ENCODE measurements at places on chromosomes 12 and 14.

GRCh38 chr14:64422756-64423155, 34.6 kb downstream of the MTHFD1 start:
- no peak for DNase-seq

GRCh38 chr12:121299662-121300061, 3.2 kb upstream of the CAMKK2 start:
- DNase-seq = no peak

DNA sequence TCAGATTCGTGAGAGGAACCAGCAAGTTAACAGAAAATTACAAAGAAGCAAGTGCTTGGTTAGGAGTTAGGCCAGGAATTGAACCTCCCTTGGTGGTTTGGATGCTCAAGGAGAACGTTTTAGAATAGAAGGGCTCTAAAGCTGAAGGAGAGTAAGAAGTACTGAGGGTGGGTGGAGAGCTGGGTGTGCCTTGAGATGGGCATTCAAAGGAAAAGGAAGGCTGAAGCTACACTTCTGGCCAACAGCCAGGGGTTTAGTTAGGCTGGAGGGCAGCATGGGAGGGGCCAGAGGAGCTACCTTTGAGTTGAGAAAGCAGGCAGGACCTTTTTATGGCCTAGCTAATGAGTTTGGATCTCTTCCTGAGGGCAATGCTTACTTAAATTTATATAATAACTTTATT, 421.2 kb downstream of the CCDC91 start:
- peak; percentile 1 for DNase-seq

DNA sequence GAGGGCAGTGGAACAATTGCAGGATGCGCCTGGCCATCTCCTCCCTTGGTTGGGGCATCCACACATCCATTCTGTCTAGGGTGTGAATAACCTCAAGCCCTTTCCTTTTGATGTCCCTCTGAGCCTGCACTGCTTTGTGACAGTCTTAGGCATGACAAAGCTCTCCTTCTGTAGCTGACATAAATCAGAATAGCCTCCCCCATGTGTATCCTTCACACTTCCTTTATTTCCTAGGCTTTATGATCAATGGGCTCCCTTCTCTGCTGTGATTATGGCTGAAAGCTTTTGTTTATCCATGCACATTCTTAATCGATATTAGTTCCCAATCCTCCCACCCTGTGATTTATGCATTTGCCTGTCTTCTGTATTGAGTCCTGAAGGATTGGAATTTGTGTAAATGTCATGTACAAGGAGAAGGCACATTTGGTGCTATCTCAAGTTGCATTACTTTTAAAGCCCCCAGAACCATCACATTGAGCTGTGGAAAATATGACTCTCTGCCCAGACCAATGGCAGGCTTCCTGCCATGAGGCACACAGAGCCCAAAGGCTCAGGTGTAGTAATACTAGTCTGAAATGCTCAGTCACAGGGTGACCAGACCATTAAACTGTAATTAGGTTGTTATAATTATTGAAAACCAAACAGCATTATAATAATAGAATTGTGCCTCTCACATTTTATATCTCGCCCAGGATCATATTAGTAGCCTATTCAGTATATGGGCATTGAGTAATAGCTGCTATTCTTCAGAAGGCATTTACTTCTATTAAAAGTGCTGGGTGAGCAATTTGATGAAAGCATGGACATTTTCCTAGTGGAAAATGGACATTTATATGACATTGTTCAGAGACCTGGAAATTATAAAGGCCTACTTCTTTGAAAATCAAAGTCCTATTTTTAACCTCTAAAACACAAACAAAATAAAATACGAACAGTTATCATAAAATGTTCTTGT, 14.0 kb downstream of the EMP1 start:
- DNase-seq = no peak

- DNase-seq = no peak
Measured at GRCh38 chr12:113305281-113305856, 29.5 kb downstream of the SLC8B1 start.

- DNase-seq = no peak
Measured at GRCh38 chr14:50740856-50741255, 72.8 kb upstream of the SAV1 start.

DNA sequence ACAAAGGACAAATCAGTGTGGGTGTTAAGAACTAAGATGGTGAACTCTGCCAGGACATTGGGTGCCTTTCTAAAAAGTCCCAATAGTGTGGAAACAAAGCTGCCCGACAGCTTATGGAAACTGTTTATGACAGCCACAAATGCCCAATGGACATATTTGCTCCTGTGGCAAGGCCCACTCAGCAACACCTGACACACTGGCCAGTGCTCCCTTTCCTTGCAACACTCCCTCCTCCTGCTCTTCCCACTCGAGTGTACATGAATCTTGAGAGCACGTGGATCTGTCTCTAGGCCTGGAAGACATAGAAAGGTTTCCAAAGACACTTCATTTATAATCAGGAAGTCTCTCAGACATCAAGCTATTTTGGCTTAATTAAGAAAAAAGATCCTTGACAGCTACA, 14.2 kb upstream of the LRIG3 start:
- no peak for DNase-seq

GRCh38 chr12:92029902-92030586, 115.6 kb downstream of the BTG1 start:
- no peak for DNase-seq

DNA sequence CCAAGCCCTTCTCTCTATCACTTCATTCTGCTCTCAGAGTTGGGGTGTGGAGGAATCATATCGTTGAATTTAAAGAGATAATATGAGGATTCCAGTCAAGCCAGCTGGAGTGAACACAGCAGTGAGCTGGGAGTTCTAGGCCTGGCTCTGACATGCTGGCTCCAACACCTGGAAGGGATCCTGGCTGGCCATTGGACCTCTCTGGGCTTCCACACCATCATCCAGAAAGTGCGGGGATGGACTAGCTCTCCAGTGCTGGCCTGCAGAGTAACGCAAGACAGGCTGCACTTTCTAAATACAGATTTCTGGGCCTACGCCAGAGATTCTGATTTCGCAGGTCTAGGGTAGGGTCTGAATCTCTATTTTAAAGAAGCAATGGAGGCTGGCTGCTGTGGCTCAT, 34.8 kb upstream of the HDAC7 start:
- no peak for DNase-seq

GRCh38 chr14:74938531-74939495, 15.8 kb upstream of the RPS6KL1 start:
- DNase-seq = no peak

DNA sequence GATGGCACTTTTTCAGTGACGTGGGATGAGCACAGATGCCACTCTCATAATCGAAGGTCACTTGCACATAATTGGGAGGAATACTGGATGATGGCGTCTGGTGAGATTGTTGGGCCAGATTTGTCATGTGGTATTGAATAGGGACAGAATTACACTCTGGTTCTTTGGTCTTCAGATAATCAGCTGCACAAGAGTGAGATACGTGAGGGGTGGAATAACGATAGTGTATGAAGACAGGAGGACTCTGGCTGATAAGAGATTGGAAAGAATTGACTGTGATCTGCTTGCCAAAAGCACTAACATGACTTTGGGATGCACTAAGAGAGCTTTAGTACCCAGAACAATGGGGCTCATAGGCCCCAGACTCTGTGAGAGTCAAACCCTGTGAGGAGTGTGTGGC, 7.0 kb upstream of the RABGGTA start:
- no peak for DNase-seq

- DNase-seq = no peak
Measured at GRCh38 chr14:53962953-53963319, 6.3 kb upstream of the BMP4 start.

DNA sequence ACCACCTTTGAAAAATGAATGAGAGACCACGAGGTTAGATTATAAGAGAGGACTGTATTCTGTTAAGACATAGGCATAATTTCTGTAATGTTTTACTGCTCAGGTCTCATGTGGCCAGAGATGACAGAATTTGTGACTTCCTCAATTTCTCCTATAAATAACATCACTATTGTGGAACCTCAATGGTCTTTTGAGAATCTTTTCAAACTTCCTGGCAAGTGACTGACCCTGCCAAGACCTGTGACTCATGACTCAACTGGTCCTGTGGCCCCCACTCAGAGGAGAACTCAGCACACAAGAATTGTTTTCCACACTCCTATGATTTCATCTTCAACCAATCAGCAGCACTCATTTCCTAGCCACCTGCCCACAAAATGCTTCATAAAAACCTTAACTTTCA, 508.2 kb upstream of the ATP2B1 start:
- peak; percentile 49 for DNase-seq

- DNase-seq = peak; percentile 21
Measured at GRCh38 chr12:74791365-74791764, 253.7 kb downstream of the ATXN7L3B start.

GRCh38 chr12:6606331-6607131, 648 bp downstream of the CHD4 start:
- DNase-seq = peak; percentile 57

GRCh38 chr12:67271976-67272375, 2.8 kb downstream of the CAND1 start:
- DNase-seq = peak; percentile 45

GRCh38 chr14:88204221-88204620, 118.8 kb downstream of the KCNK10 start:
- no peak for DNase-seq

- peak; percentile 49 for DNase-seq
Measured at GRCh38 chr14:35821564-35822411, 4.3 kb upstream of the BRMS1L start.

DNA sequence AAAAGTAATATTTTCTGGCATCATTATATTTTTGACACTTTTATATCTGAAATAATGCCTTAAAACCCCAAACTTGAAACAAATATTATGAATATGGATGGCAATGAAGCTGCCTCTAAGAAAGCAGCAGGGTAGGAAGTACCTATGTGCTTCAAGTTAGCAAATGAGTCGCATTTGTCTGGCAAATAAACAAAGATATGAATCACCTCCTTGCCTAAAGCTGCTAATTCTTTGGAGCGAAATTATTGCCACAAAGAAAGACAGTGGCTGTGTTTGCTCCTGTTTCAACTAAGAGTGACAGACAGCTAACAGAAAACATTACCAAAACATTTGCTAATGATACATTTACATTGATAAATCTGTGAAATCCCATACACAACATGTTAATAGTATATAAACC, 854.9 kb downstream of the RPS29 start:
- DNase-seq = no peak

DNA sequence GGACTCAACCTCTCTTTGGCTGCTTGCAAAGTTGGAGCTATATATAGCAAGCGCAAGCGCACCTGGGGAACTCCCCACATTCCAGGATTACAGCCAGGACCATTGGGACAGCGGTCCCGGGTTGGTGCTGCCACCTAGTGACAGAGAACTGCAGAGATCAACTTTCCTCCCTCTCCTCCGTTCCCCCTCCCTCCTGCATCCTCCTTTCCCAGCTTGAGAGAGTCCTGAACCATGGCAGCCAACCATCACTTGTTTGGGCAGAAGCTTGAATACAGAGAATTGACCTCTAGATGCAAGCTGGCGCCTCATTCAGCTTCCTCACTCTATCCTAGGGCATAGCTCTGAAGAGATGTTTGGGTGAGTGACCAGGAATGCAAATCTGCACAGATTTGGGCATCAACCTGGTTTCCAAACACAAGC, 17.4 kb upstream of the FLVCR2 start:
- DNase-seq = peak; percentile 70

DNA sequence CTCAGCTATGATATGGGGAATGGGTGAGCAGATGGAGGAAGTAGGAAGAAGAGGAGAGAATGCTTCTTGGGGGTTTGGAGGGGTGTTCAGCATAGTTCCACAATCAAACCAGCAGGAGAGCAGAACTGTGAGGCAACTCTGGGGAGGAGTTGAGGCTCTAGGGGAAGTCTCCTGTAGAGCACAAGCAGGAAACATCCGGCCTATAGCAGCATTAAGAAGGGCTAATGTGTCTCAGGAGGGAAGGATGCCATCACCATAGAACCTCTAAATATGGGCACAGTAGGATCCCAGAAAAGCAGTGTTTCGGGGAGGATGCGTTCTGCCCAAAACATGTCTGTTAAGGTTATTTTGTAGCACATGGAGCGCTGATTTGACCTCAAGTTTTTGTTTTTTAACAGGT, 8.4 kb upstream of the SALL2 start:
- no peak for DNase-seq

- no peak for DNase-seq
Measured at GRCh38 chr12:29492891-29493290, 4.6 kb downstream of the OVCH1 start.

GRCh38 chr12:108914121-108914531, 34.2 kb downstream of the DAO start:
- DNase-seq = peak; percentile 12

GRCh38 chr12:96241846-96242256, 47.7 kb downstream of the ELK3 start:
- DNase-seq = no peak

GRCh38 chr12:25855716-25856115, 102.8 kb upstream of the RASSF8 start:
- no peak for DNase-seq

All from EL (cell line).